ENCODE measurements at places on chromosomes 12 and 14.

- DNase-seq = peak; percentile 5
Measured at GRCh38 chr12:53170876-53171724, 9.4 kb upstream of the ZNF740 start.

GRCh38 chr12:114682785-114683708 lies 928 bp downstream of the TBX3 start:
- no peak for DNase-seq

GRCh38 chr12:131267576-131267975 lies 313.9 kb downstream of the ADGRD1 start:
- no peak for DNase-seq

- DNase-seq = no peak
Measured at GRCh38 chr12:111410431-111411184, 4.9 kb downstream of the SH2B3 start.
